ENCODE measurements at places on chromosomes 6 and 20.

GRCh38 chr6:131379948-131380347 is 193.1 kb upstream of the ARG1 start:
- no peak for DNase-seq

GRCh38 chr20:45128099-45128498 is 3.8 kb upstream of the WFDC12 start:
- DNase-seq = no peak

- DNase-seq = no peak
These were observed 11.0 kb downstream of the ZBP1 start for GRCh38 chr20:57609086-57609841.

- DNase-seq = no peak
These were observed 244.8 kb upstream of the UFL1 start for GRCh38 chr6:96276856-96277255.

DNA sequence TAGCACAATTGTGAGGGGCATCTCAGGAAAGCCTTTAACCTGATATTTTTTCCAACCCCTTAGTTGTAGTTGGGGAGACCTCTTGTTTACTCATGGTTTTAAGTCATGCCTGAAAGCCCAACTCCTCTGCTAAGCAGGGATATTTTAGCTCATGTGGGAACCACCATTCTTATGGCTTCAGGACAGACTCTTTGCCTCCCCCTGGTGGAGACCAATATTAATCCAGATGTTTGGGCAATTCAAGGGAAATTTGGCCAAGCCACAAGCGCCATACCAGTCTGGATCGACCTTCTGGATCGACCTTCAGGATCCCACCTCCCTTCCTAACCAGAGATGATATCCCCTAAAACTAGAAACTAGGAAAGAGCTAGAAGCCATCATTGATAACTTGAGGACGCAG is 211.2 kb downstream of the C6orf118 start:
- DNase-seq = no peak

- peak; percentile 26 for DNase-seq
These were observed 12.4 kb downstream of the DAAM2 start for GRCh38 chr6:39804466-39805065.

DNA sequence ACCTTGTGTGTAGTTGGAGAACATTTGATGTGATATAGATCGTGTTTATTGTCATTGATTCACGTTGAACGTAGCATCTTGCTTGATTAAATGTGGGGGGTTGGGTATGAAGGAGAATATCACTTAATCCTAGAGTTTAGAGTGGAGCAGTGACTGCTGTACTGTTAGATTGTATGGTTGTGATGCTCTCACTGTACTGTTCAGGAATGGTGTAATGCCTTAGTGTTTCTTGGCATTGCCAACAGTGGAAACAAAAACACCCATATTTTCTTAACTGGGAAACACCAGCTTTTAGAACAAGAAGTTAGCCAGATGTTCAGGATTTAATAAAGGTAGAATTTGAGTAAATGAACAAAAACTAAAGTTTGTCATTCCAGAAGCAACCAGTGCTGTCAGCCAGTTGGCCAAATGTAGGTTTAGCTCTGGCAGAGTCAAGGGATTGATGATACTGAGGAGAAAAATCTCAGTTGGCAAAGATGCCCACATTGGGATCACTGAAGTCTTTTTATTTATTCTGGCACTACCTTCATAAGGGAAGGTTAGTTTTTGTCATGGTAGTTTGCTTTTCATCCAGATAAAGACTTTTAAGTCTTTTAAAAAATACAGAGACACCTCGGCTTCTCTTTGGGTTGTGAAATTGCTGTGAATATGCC is 129.9 kb downstream of the JARID2 start:
- no peak for DNase-seq
